Hypothalamus (tissue), 51 donors: ENCODE measurements at places on chromosomes 6 and 20.

GRCh38 chr20:47724910-47725247 is 60.4 kb downstream of the SULF2 start:
- DNase-seq = no peak

DNA sequence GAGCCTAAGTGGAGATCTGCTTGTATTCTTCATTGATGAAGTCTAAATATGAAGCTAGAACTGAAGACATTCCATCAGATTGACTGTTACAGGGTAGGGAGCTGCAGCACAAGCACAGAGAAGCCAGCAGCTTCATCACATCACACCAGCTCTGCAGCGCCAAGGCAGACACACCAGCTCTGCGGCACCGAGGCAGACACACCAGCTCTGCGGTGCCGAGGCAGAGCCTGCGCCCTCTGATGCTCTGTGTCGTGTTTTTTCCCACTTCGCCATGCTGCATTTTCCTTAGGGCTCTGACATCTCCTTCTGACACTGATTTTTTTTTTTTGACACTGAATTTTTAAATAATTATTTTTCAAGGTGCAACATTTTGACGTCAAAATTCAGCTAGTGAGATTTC is 784 bp downstream of the BTNL2 start:
- no peak for DNase-seq

- DNase-seq = no peak
These were observed 32.7 kb upstream of the MARCKS start for GRCh38 chr6:113824411-113824810.

DNA sequence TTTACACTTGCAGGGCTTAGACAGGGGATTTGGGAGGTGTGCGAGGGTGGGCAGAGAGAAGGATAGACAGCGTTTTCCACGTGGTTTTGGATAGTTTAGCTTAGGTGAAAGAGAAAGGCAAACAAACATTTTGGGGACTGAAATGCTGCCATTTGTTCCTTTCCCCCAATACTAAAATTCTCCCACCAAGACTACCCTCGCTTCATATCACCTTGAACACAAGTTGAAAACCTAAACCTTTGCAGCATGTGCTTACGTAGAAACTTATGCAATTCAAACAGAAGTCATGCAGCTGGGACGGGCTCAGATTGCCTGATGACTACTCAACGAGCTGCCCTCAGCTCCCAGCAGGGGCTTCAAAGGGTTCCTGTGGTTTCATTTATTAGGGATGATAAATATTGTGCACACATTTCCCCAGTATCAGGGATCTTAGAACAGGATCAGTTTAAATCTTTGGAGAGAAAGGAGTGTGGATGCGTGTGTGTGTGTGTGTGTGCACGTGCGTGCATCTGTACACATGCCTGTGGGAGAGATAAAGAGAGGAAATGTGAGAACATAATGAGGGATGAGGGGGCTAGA is 77.3 kb downstream of the SLC22A23 start:
- no peak for DNase-seq

GRCh38 chr6:142868917-142869316 is 76.1 kb downstream of the HIVEP2 start:
- no peak for DNase-seq

GRCh38 chr6:45548657-45549515 is 171.2 kb upstream of the SUPT3H start:
- no peak for DNase-seq

DNA sequence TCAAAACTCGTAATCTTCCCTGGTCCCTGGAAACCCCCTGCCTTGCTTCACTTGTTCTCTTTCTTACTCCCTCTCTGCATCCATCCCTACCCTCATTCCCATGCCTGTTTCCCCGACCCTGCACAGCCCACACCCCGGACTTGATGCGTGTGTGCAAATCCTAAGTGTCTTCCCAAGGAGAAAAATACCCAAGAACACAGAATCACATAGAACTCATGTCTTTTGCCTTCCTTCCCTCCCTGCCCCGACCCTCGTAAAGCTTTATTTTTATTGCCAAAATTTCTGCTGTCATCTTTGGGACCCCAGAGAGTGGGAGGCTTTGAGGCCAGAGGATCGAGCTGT is 169.6 kb upstream of the PMEPA1 start:
- DNase-seq = no peak

GRCh38 chr6:131349199-131349598 is 213.9 kb downstream of the AKAP7 start:
- DNase-seq = no peak

- DNase-seq = no peak
These were observed 15.7 kb upstream of the POU5F1 start for GRCh38 chr6:31186052-31186734.

- DNase-seq = no peak
These were observed 15.8 kb downstream of the REPS1 start for GRCh38 chr6:138972226-138972665.

GRCh38 chr6:72551470-72551869 is 70.4 kb upstream of the KCNQ5 start:
- DNase-seq = no peak

GRCh38 chr6:111823831-111824607 is 49.2 kb downstream of the FYN start:
- DNase-seq = no peak

- DNase-seq = no peak
These were observed 29.3 kb downstream of the SRC start for GRCh38 chr20:37375227-37375626.

- no peak for DNase-seq
These were observed 70.3 kb upstream of the SLC22A23 start for GRCh38 chr6:3526962-3527650.

DNA sequence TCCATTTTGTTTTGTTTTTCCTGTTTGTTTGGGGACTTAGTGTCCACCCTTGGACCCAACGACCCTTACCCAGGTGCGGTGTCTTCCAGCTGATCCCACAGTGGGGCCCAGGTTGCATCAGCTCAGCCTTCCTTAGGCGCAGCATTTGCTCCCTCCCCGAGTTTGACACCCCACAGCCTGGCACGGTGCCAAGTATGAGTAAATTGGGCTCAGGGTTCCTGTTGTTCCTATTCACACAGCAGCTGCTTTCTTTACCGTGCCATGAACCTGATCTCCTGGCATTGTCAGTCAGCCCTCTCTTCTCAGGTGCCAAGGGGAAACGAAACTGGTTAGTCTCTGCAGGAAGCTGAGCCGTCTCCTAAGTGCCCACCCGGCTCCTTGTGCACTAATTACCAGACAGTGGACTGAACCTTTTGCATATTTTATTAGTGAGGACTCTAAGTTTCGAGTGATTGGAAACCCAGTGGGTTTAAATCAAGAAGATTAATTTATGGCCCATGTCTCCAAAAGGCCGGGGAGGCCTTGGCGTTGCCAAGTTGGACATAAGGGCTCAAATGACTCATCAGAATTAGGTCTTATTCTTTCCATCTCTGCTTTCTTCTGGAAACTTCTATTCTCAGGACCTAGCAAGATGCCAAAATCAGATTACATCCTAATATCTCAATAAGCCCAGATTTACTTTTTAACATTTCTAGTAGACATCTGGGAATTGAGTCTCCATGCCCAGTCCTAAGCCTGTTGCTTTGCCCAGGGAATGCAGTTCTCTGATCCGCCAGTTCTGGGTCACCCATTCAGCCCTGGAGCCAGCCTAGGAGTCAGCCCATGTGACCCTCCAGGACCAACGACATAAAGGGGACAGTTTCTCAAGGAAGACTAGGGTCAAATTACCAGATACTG is 68.8 kb downstream of the TSHZ2 start:
- no peak for DNase-seq

- no peak for DNase-seq
These were observed 59.6 kb upstream of the NXT1 start for GRCh38 chr20:23290761-23291574.

DNA sequence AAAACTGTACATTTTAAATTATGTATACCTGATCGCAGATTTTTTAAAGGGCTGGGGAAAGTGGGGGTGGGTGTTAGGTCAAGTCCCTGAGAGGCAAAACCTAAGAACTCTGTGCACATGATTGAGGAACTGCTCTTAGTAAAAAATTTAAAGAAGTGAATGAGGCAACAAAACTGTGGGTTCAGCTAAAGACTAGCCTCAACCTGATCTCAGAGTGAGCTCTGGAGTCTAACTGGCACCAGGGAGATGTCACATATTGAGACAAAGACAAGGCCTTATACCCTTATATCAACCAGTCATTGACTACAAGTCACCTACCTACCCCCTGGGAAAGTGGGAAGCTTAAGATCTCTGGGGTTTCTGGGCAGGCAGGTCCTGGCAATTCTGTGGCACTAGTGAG is 27.4 kb upstream of the RUNX2 start:
- DNase-seq = no peak

DNA sequence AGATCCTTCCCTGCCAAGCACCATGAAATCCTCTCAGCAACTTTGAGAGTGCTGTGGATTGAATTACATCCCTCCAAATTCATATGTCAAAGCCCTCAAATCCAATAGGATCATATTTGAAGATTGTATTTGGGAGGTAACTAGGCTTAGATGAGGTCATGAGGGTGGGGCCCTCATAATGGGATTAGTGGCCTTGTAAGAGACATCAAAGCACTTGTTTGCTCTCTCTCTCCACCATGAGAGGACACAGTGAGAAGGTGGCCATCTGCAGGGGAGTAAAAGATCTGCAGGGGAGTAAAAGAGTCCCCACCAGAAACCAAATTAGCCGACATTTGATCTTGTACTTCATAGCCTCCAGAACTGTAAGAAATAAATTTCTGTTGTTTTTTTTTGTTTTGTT is 298.2 kb downstream of the SAMD5 start:
- no peak for DNase-seq

DNA sequence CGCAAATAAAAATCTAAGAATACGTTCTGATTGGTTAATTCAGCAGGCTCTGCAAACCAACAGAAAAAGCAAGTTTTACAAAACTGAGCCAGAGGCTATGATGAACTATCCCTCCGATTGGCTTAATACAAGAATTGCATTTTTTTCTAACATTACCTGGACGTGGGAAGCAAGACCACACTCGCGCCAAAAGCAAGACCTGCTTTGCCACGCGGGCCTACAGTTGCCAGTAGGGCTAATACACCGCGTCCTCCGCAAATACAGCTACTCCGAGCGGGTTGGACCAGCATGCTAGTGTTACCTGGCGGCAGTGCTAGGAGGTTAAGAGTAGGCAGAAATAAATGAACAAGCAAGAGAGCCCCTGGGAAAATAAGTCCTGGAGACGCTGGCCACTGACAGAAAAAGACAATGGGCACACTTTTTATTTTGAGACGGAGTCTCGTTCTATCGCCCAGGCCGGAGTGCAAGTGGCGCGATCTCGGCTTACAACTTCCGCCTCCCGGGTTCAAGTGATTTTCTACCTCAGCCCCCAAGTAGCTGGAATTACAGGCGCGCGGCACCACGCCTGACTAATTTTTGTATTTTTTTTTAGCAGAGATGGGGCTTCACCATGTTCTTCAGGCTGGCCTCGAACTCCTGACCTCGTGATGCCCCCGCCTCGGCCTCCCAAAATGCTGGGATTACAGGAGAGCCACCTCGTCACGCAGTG is 131.9 kb upstream of the BTN3A2 start:
- no peak for DNase-seq

GRCh38 chr20:20492521-20493332 is 124.8 kb downstream of the INSM1 start:
- peak; percentile 58 for DNase-seq

GRCh38 chr6:14439419-14439818 is 321.8 kb downstream of the CD83 start:
- no peak for DNase-seq

GRCh38 chr6:156832669-156833068 is 55.5 kb downstream of the ARID1B start:
- DNase-seq = no peak

DNA sequence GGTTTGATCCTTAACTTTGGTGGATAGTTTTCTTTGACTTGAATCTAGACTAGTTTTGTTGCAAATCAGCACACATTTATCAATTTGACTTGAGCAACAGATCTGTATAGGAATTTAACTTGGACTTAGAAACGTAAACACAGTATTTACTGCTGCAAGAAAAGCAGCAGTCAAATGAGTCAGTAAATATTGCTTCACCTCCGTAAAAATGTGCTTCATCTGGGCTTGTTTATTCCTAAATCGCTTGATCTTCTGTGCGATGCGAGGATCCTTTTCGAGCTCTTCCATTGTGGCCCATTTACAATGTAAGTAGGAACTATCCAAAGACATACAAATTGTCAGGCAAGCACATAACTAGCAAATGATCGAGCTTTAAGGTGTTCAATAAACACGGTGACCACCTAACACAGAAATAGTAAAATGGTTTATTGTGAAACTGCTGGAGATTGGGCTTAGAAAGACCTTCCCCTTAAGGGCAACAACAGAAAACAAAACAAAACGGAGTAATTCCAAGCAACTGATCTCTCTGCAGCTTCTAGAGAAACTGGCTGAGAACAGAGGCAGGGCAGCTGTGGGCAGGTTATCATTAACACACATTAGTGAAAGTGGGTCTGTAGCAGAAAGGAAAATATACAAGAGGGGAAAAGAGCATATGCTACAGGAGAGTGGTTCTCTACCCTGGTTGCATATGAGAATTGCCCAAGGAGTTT is 120.8 kb downstream of the CHD6 start:
- no peak for DNase-seq

DNA sequence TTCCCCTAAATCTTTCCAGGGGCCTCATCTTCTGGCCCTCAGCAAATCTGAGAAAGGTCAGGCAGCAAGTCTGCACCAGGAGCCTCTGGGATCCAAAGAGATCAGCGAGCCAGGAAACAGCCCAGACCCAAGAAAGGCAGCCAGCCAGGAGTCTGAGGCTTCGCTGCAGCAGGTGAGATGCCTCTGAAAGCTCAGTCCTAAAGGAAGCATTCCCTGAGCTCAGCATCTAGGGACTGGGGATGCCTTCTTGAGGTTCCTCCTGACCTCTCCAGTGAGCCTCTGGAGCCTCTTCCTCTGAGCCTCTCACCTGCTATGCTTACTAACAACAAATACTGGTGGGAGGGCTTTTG is 118.8 kb upstream of the MAFB start:
- DNase-seq = no peak

DNA sequence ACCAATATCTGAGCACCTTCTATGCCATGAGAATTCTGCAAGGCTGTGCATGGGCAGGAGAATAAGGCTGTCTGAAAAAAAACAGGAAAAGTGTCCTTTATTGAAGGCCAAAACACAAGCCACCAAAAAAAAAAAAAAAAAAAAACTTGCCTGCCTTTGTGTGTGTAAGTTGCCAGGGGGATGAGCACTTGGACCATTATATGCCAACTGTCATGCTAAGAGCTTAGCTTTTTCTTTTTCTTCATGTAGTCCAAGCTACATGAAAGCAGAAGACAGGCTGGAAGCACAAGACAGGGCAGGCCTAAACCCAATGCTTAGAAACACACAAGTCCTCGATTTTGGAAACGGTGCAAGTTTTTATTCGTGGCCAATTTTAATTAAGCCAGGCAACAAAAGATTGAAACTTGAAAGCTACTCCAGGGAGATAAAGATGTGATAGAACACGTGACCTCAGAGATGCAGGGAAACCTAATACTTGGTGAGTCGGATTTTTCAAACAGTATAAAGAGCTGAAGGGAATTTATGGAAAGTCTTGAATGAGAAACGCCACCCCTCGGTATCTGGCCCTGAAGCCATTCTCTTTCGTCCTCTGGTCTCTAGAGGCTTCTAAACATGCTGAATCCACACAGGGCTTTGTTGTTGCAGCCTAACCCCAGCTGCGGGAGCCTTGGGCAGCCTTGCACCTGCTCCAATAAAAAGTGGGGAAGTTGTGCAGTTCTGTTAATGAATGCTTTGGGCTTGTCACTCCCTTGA is 8.6 kb downstream of the BMP7 start:
- DNase-seq = no peak
